ENCODE measurements at places on chromosomes 12 and 14.

- DNase-seq = no peak
Observed at GRCh38 chr14:89308232-89308959, 108.6 kb downstream of the FOXN3 start.

DNA sequence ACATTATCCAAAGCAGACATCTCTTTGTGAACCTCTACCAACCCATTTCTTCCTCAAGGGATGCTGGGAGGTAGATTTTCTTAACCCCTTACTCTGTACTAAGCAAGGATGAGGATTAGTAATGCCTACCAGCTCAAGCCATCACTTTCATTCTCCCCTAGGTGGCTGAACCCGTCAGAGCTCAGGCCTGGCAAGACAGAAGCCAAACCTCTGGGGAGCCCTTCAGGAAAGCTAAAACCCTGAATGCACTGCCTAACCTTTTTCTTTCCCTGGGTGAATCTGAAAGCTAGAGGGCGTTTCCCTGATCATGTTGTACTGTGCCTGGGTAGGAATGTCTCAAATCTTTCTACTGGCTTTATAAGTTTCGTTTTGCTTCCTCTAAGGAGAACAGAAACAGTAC lies 617.3 kb downstream of the RPL10L start:
- no peak for DNase-seq

GRCh38 chr12:26473291-26473690 lies 277.9 kb downstream of the SSPN start:
- DNase-seq = peak; percentile 56

GRCh38 chr14:25696176-25696575 lies 646.2 kb upstream of the STXBP6 start:
- no peak for DNase-seq

- DNase-seq = no peak
Observed at GRCh38 chr12:19450362-19450761, 11.1 kb downstream of the AEBP2 start.
